ENCODE measurements at places on chromosomes 12 and 14.
A peak's percentile ranks its signal among the peaks of the same experiment; 100 is the strongest.

GRCh38 chr14:64730061-64730440 lies 25.8 kb downstream of the PLEKHG3 start:
- H3K36me3 ChIP-seq: peaks cover 80% of the 10 kb centered on the region
- no peak for DNase-seq
- no peaks in the 10 kb centered on the region for H3K27me3 ChIP-seq
- H3K4me3 ChIP-seq: no peak overlapping the region

- H3K4me1 ChIP-seq: no peaks in the 10 kb centered on the region
- H3K27ac ChIP-seq: no peak overlapping the region
- H3K36me3 ChIP-seq: peaks cover 14% of the 10 kb centered on the region
- no peak for DNase-seq
- no peak overlapping the region for H3K4me3 ChIP-seq
Measured at GRCh38 chr12:106999446-106999845, 12.5 kb upstream of the MTERF2 start.

GRCh38 chr14:74429991-74430390 lies 4.0 kb upstream of the SYNDIG1L start:
- no peak overlapping the region for H3K27ac ChIP-seq
- no peak overlapping the region for H3K4me3 ChIP-seq
- H3K4me1 ChIP-seq: peaks cover 2% of the 10 kb centered on the region
- H3K36me3 ChIP-seq: no peaks in the 10 kb centered on the region
- H3K27me3 ChIP-seq: peaks cover 40% of the 10 kb centered on the region

DNA sequence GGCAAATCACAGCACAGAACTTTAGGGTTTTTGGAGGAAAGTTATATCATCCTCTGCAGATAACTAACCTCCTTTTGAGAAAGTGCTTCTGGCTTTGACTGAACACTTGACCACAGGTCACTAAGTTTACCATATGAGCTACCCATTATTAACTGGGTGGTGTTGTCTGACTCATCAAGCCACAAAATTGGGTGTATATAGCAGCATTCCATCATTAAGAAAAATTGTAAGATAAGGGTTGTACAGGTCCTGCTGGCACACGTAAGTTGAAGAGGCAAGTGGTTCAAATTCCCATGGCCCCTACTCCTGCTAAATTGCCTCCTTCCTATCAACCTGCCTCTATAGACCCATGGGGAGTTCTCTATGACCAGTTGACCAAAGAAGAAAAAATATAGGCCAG lies 39.5 kb downstream of the L2HGDH start:
- no peaks in the 10 kb centered on the region for H3K27me3 ChIP-seq
- no peak for DNase-seq
- no peaks in the 10 kb centered on the region for H3K36me3 ChIP-seq

- H3K4me1 ChIP-seq: peaks cover 24% of the 10 kb centered on the region
Measured at GRCh38 chr12:51008329-51009055, 17.7 kb downstream of the SLC11A2 start.

DNA sequence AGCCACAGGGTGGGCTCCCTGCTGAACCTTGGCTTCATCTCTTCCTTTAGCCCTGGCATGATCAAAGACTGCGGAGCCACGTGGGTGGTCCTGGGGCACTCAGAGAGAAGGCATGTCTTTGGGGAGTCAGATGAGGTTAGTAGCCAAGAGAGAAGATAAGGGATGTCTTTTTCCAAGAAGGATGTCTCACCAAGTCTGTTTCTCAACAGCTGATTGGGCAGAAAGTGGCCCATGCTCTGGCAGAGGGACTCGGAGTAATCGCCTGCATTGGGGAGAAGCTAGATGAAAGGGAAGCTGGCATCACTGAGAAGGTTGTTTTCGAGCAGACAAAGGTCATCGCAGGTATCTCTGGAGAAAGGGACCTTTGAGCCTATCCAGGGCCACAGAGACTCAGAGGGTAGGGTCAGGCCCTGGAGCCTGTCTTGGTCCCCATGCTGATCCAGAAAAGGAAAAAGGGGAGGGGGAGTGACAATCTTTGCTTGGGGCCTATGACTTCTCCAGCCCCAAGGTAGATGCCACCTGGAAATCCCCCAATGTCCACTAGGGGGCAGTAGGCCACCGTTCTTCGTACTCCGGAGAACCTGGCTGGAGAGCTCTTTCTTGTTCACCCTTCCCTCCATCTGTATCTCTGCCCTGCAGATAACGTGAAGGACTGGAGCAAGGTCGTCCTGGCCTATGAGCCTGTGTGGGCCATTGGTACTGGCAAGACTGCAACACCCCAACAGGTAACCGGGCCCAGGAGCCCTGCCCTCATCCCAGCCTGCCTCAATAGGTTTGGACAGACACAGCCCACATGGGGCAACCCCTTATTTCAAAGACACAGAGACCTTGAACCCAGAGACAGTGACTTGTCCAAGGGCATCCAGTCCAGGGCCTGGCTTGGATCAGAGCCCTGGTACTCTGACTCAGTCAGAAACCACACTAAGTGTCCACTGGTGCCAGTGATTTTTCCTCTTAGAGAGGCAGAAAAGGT lies 2.0 kb downstream of the TPI1 start:
- peaks cover 58% of the 10 kb centered on the region for H3K4me1 ChIP-seq
- H3K27me3 ChIP-seq: no peaks in the 10 kb centered on the region
- peaks cover 72% of the 10 kb centered on the region for H3K36me3 ChIP-seq
- H3K4me3 ChIP-seq: peak overlapping the region; percentile 97
- H3K27ac ChIP-seq: peak overlapping the region; percentile 90

GRCh38 chr12:107490010-107490409 lies 195.6 kb upstream of the PWP1 start:
- no peak for DNase-seq
- no peak overlapping the region for H3K4me3 ChIP-seq
- no peak overlapping the region for H3K27ac ChIP-seq
- H3K36me3 ChIP-seq: no peaks in the 10 kb centered on the region
- H3K27me3 ChIP-seq: no peaks in the 10 kb centered on the region
- H3K4me1 ChIP-seq: peaks cover 12% of the 10 kb centered on the region

DNA sequence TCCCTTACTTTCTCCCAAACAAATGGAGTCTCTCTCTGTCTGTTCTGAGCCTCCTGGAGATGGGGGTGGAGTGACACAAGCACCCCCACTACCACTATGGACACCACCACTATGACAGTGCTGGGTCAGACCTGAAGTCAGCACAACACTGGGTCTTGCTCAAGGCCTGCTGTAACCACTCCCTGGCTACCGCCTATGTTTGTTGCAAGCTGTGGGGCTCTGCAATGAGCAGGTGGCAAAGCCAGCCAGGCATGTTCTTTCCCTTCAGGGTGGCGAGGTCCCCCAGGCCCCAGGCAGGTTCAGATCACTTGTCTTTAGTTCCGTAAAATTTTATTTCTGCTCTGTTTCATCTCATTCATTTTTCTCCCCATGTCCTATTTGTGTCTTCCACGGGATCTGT lies 349.8 kb downstream of the TMEM121 start:
- H3K36me3 ChIP-seq: no peaks in the 10 kb centered on the region
- no peak overlapping the region for H3K4me3 ChIP-seq
- H3K27ac ChIP-seq: no peak overlapping the region
- DNase-seq: no peak
- H3K4me1 ChIP-seq: peaks cover 4% of the 10 kb centered on the region
- H3K27me3 ChIP-seq: peaks cover 72% of the 10 kb centered on the region

- H3K27me3 ChIP-seq: no peaks in the 10 kb centered on the region
- peak overlapping the region; percentile 87 for H3K4me3 ChIP-seq
- peaks cover 49% of the 10 kb centered on the region for H3K4me1 ChIP-seq
- H3K36me3 ChIP-seq: peaks cover 33% of the 10 kb centered on the region
- peak overlapping the region; percentile 77 for H3K27ac ChIP-seq
Measured at GRCh38 chr14:74763803-74764531, 851 bp downstream of the YLPM1 start.

DNA sequence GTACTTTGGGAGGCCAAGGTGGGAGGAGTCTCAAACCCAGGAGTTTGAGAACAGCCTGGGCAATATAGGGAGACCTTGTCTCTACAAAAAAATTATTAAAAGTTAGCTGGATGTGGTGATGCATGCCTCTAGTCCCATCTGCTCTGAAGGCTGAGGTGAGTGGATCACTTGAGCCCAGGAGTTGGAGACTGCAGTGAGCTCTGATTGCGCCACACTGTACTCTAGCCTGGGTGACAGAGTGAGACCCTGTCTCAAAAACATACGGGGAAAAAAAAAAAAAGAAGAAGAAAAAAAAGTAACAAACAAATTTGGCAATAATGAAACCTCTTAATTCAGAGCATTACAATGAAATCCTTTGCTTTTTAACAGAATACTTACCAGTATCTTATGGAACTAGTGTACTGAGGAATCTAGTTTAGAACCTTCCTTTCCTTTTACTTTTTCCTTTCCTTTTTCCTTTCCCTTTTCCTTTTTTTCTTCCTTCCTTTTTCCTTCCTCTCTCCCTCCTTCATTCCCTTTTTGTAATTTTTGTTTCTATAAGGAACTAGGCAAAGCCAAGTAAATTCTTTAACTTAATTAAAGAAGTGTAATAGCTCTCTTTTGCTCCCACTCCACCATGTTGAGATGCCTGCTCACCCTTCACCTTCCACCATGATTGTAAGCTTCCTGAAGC lies 12.2 kb upstream of the CNOT2 start:
- H3K4me3 ChIP-seq: no peak overlapping the region
- no peaks in the 10 kb centered on the region for H3K36me3 ChIP-seq
- H3K4me1 ChIP-seq: peaks cover 3% of the 10 kb centered on the region
- no peaks in the 10 kb centered on the region for H3K27me3 ChIP-seq

GRCh38 chr12:57795354-57795753 lies 12.8 kb downstream of the TSFM start:
- no peaks in the 10 kb centered on the region for H3K27me3 ChIP-seq
- H3K4me1 ChIP-seq: peaks cover 7% of the 10 kb centered on the region
- H3K36me3 ChIP-seq: peaks cover 37% of the 10 kb centered on the region
- H3K27ac ChIP-seq: no peak overlapping the region

GRCh38 chr12:127267128-127267527 lies 999.8 kb upstream of the TMEM132C start:
- H3K4me3 ChIP-seq: no peak overlapping the region
- H3K36me3 ChIP-seq: no peaks in the 10 kb centered on the region
- H3K27ac ChIP-seq: no peak overlapping the region
- H3K4me1 ChIP-seq: no peaks in the 10 kb centered on the region

DNA sequence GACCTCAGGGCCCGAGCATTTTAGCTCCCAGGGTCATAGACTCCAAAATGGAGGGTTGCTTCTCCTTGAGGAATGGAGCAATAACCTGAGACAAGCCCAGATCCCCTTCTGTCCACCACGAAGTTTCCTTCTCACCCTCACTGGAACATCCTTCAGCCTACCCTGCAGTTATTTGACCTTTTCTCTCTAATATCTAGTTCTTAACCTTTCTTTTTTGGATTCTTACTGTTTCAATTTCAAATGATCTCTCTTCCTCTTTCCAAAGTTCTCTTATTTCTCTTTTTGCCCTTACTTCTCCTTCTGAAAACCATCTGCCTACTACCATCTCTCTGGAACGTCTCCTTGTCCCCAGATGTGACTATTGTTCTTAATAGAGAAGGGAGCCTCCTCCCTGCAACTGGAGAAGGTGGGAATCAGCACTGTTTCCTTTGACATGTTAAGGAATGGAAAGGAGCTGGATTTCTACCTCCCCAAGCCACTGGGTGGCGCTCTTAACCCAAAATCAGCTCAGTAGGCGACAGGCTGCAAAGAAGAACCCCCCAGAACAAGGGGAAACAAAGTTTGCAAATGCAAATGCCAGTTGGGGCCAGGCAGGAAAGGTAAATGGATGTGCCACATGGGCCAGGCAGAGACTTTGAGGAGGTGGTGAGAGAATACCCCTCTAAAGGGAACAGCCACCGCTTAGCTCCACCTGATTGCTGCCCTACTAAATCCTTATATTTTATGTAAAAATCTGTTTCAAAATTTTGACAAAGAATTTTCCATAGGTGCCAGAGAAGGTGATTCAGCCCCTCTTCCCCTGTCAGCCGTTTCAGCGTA lies 22.4 kb upstream of the PDE1B start:
- no peaks in the 10 kb centered on the region for H3K4me1 ChIP-seq
- no peak overlapping the region for H3K27ac ChIP-seq
- H3K27me3 ChIP-seq: no peaks in the 10 kb centered on the region
- H3K36me3 ChIP-seq: peaks cover 94% of the 10 kb centered on the region

DNA sequence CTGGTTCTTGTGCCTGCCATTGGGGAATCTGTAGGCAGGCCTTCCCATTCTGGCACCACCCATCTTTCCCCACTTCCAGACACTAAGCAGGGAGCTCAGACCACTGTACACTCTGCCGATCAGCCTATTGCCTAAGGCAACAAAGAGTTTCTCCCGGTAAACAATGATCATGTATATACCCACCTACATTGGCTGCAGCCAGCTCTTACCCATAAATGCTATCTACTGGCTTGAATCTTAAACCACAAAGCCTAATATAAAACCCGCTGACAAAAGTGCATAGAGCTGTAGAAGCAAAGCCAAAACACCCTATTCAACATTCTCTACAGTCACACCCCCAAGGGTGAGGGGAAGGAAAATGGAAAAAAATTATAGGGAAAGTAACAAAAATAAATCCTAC lies 20.8 kb upstream of the GLIPR1 start:
- peaks cover 1% of the 10 kb centered on the region for H3K27me3 ChIP-seq
- H3K36me3 ChIP-seq: peaks cover 15% of the 10 kb centered on the region
- no peak for DNase-seq

DNA sequence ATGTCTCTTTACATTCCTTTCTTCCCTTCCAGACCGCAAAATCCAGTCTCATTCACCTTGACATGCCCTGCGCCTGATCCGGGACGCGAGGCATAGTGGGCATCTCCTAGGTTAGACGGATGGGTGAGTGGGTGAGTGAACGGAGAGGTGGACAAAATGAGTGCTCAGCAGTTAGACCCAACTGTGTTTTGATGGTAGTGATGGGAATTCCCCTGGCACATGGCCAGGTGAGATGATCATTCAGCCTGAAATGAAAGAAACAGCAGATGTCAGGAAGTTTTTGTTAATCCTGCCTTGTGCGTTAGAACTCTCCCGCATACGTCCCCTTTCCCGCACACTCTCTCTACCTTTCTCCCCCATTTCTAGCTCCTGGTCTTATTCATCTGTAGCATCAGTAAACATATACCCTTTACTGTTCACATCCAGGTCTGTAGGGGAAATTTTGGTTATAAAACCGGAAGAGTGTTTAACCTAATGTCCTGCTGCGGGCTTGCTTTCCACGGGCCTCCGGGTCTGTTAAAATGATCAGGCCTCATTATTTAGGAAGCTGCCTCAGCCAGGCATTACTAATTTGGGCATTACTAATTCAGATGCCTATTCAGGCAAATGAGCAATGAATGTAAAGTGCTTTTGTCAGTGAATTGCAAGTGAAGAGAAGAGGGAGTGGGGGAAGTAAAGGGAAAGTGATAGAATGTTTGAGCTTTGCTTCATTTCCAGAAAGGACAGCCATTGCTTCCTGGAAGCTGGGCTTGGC lies 172.8 kb downstream of the ETV6 start:
- peak overlapping the region; percentile 67 for H3K27ac ChIP-seq
- peak; percentile 28 for DNase-seq
- peak overlapping the region; percentile 40 for H3K4me3 ChIP-seq
- peaks cover 45% of the 10 kb centered on the region for H3K4me1 ChIP-seq

Data from activated CD4-positive, alpha-beta memory T cell treated with anti-CD3 and anti-CD28 coated beads, Interleukin-2, amount 10 ng/mL, durations not matched to agents 7 days and 5 days (primary cell).